ENCODE measurements at places on chromosomes 4 and X.

GRCh38 chr4:75306506-75306905 lies 207.7 kb downstream of the RCHY1 start:
- DNase-seq: no peak

DNA sequence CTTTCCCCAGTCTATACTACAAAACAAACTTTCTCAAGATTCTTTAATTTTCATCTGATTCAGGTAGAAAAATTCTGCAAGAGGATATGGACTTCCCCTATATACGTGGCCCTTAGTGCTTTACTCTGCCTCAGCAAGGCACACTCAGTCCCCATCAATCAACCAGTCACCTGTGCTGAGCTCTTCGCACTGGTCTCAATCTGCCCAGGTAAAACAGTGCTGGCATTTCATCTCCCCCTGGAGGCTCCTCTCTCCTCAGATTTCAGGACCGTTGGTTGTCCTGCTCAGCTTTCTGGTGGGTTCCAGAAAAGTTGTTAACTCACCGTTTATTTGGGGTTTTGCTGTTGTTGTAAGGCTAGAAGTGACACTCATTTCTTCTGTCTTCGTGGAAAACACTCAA lies 518.1 kb downstream of the TRIML1 start:
- DNase-seq: no peak

DNA sequence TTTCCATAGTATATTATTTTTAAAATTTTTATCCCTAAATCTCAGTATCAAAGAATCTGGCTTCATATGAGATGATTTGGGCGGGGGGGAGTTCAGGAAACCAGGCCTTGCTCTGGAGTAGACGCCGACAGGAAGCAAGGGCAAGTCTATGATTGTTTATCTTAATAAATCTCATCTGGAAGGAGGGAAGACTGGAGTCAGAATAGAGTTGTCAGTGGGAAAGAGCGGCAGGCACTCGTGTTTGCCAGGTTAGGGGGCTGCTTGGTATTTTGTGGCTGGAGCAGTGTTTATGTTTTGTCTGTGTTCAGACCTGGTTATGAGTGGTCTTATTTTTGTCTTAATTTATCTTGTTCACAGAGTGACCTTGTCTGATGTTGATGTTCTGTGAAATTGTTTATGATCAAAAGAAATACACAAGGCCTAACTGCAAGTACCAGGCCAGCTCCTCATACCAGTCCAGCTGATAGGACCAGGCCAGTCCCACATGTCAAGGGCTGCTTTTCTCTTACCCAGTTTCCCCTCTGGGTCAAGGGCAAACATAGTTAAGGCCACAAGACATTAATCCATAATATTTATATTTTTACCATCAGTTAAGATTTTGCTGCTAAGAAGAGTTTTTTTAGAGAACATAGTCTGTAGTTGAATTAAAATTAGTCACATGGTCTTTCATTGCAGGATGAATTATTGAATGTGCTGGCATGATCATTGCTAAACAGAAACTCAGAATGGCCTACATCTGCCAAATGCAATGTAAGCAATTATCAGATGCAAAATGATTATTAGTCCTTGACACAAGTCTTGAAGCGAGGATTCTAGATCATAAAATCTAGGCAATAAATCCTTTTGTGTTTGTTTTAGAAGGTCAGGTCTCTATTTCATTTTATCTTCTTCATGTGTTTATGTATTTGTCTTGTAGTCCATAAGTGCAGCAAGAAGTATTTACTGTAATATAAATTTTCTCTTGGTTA lies 176.5 kb downstream of the GASK1B start:
- DNase-seq: no peak

DNA sequence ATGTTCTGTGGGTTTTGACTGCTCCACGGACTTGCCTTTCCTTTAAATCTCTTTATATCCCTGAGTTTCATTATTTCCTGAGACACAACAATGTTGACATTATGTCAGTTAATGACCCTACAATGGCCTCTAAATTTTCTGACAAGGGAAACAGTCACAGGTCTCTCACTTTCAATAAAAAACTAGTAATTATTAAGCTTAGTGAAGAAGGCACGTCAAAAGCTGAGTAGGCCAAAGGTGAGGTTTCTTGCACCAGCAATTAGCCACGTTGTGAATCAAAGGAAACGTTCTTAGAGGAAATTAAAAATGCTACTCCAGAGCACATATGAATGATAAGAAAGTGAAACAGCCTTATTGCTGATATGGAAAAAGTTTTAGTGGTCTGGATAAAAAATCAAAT lies 930.2 kb upstream of the GRID2 start:
- no peak for DNase-seq

GRCh38 chrX:13983734-13984133 lies 46.0 kb downstream of the GEMIN8 start:
- no peak for DNase-seq

DNA sequence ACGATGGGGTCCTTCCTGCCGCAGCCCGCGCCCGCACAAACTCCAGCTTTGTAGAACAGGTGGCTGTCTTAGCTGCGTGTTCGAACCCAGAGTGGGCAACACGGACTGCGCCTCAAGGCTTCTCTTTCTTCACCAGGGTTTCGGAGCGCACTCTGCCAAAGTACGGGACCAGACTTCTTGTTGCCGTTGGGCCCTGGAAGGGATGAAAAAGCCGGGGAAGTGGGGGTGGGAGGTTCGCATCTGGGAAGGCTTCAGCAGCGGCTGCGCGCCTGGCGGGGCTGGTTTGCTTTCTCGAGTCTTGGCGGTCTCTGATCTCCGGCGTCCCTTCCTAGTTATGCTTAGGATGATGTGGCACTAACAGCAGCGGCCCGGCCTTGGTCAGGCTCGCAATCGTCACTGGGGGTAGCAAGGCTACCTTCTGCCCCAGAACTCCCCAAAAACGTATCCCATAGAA lies 673 bp downstream of the PARM1 start:
- no peak for DNase-seq

DNA sequence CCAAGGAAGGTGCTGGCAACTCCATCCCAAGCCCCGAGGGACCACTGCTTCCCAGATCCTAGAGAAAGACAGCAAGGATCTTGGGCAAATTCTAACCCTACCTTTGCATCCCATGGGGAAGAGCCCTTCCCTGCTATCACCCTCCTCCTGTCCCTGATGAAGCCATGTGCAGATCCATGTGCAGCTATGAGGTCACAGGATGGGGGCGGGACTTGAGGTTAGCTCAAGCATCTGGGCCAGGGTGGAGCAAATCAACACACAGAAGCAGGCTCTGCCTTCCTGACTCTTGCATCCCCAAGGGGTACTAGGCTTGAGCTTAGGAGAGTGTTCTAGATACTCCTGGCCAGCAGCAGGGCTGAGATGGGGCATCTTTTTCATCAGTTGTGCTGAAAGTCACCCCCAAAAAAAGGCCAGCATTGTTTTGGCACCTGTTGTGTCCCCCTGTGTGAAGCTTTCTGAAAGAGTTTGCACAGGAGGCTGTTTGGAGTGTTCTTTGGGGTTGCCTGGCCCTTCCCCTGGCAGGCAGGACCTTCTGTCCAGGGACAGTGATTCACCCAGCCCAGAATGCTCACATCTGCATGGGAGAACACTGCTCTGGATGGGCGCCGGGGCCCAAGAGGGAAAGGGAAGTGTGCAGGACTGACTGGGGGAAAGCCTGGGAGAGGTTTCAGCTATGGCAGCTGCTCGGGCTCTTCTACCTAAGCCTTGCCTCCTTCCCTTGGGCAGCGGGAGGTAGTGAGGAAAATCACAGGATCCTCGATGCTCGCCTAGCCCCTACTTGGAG lies 50.8 kb downstream of the PRPS1 start:
- no peak for DNase-seq

- DNase-seq: no peak
Observed at GRCh38 chr4:106583567-106583966, 215.0 kb upstream of the GIMD1 start.

DNA sequence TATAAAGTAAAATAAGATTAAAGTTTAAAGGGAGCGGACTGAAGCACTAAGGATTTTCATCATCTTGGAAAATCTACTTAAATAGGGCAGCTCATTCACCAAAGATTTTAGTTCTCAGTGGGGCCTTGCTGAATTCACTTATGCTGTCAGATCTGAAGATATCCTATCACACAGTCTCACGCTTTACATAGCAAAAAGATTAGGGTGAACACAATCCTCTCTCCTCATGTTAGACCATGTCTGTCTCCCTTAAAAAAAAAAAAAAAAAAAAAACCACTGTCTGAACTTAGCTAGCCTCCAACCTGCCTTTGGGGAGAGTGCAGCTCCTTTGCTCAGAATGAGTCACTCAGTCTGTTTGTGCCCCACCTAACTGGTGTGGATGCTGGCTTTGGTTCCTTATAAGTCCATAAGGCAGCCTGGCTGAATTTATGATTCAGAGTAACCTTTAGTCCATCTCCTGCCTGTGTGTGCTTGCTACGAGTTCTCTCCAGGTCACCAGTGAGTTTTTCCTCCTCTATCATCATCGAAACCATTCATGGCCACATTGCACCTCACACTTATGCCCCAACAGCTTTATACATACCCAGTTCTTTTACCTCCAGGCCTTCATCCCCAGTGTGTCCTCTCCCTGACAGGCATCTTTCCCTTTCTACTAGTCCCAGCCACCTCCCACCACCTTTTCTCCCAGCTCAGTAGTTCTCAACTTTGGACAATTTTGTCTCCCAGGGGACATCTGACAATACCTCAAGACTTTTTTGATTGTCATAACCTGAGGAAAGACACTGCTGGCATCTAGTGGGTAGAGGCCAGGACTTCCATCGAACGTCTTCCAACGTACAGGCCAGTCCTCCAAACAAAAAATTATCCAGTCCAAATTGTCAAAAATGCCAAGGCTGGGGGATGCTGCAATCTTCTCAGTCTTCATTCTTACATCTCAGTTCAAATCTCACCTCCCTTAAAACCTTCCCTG lies 220.7 kb upstream of the EMCN start:
- DNase-seq: no peak

- no peak for DNase-seq
Observed at GRCh38 chr4:54423066-54423465, 194.0 kb downstream of the PDGFRA start.

GRCh38 chr4:58603951-58604350 lies 1493.8 kb upstream of the IGFBP7 start:
- no peak for DNase-seq

DNA sequence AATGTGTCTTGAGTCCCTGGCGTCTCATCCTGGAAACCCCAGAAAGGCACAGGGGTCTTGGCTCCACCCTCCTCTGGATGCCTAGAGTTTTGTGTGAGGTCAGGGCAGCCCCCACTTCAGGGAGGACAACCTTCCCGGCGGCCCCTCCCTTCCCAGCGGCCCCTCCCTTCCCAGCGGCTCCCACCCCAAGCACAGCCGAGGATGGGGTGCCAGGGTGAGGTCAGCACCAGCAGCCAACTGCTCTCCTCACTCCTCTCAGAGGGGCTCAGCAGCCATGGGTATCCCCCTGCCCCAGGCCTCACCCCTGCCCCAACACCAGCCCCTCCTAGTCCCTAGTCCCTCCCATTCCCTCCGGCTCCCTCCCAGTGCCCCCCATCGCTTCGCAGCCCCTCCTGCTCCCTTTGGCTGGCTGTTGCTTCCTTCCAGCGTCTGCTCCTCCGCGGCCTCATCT lies 17.4 kb downstream of the DGKQ start:
- DNase-seq: no peak

DNA sequence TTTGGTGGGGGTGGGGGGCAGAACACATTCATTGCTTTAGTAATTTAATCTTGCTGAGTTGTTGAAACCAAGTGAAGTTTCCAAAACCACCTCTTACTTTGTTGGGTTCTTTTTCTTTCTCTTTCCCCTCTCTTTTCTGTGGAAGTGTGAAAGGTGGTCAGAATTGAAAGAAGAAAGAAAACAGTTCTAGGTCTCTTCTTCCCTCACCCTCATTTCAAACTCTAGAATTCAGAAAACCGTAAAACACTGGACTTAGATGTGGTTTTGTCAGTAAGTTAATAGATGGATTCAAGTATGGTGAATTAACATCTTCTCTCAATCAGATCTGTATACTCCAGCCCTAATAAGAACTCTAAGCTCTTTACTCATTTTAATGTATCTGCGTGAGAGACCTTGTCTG lies 23.7 kb downstream of the PLP1 start:
- DNase-seq: no peak

DNA sequence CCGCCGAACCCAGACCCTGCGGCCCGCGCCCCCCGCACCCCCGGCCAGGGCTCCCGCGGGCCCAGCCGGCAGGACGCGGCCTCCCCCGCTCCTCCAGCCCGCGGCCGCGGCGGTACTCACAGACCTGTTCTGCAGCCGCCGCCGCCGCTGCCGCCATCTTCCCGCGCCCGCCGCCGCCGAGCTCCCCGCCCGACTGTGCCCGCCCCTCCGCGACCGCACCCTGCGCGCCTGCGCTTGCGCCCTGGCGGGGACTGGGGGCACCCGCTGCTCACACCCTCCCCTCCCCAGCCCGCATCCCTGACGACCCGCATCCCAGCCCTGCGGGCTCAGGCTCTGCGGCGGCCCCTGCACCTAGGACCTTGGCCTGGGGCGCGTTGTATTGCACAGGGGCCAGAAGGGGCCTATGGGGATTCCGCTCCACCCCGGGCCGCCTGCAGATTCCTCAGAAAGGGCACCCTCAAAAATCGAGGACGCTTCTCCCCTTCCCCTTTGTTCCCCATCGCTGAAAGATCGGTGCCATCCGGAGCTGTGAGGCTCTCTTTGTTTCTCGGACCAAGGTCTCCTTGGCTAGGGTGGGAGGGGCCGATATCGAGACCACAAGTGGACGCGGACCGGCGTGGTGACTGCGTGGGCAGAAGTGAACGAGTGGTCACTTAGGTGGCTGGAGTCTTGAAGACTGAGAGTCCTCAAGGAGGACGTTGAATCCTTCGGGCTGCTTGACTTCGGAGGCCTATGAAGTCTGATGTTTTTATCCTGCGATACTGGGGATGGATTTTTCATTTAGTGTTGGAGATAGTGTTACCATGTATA lies at the start of gene SGCB:
Gene SGCB, minus strand, starts transcription at position 197 of the 810 bp plus-strand sequence. Its CDS starts 40 bp downstream, at position 157.
- peak; percentile 23 for DNase-seq

DNA sequence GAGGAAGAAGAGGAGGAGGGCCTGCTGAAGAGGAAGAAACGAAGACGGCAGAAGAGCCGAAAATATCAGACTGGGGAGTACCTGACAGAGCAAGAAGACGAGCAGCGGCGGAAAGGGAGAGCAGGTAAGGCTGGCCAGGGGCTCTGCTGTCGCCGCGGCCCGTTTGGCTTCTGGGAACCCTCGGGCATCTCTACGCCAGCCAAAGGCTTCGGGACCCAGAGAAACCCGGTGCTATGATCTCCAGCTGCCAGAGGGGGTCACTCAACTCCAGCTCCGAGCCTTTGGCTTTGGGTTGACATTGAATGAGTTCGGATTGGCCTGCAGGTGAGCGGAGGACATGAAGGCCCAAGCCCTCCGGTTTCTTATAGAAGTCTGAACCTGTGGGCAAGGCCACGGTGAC lies 42.8 kb downstream of the BCORL1 start:
- no peak for DNase-seq

DNA sequence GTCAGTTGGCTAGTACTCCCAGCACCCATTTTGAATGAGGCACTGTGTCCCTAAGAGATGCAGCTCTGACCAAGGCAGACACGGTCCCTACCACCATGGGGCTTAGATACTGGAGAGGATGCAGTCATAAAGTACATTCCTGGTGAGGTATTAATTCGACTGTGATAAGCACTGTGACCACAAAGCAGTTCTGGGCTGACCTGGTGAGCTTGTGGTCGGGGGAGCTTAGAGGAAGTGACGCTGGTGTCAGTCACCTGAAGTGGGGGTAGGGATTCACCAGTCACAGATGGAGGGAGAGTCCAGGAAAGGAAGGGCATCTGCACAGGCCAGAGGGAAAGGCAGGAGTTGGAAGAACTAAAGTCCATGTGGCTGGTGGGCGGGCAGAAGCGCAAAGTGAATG lies 15.8 kb upstream of the CLTRN start:
- no peak for DNase-seq
